ENCODE measurements at places on chromosomes 7 and 10. TPM values are rescaled to one million over a fixed set of nuclear protein-coding genes. Genes with fewer than 3 reads are reported as not detected.

GRCh38 chr7:87179180-87179579, 26.9 kb downstream of the DMTF1 start:
- no peak for DNase-seq

DNA sequence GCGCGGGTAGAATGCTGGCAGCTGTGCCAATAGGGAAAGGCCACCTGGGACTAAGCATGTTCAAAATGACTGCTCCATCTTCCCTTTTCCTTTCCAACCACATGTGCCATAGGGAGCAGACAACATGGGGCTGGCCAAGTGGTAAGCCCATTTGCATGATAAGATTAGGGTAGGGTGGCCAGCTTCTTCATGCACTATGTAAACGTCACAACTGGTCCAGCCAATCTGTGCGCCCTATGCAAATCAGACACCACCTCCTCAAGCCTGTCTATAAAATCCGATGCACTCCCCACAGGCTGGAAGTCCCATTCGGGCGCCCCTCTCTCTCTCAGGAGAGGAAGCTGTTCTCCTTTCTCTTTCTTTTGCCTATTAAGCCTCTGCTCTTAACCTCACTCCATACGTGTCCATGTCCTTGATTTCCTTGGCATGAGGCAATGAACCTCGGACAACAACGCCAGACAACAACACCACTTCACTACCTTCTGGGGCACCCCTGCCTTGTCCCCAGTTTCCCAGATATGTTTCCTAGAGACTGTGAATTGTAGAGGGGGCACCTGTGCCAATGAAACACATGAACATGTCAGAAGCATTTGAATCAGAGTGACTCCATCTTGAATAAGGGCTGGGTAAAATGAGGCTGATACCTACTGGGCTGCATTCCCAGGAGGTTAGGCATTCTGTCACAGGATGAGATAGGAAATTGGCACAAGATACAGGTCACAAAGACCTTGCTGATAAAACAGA, 19.1 kb upstream of the EXOC6 start:
- DNase-seq: no peak

NAT16 gene
- total RNA-seq: 0.15 TPM

- no peak for DNase-seq
Observed at GRCh38 chr7:30163231-30163894, 28.6 kb downstream of the MTURN start.

- no peak for DNase-seq
Observed at GRCh38 chr10:77574438-77574837, 63.2 kb downstream of the KCNMA1 start.

DNA sequence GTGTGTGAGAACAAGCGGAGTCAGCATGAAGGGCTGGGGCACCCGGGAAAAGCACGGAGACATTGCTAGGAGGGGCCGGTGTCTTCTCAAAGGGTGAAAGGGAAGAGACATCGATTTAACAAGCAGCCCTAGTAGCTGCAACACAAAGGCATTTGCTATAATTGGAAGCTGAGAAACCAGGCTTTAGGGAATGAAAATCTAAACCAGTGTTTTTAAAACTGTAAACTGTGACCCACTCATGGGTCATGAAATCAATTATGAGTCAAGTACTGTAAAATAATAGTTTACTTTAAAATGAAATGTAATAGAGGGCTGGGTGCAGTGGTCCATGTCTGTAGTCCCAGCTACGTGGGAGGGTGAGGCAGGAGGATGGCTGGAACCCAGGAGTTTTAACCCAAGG, 128.7 kb upstream of the RHEB start:
- no peak for DNase-seq

- DNase-seq: no peak
Observed at GRCh38 chr7:78130446-78131215, 332.1 kb downstream of the PHTF2 start.

DNA sequence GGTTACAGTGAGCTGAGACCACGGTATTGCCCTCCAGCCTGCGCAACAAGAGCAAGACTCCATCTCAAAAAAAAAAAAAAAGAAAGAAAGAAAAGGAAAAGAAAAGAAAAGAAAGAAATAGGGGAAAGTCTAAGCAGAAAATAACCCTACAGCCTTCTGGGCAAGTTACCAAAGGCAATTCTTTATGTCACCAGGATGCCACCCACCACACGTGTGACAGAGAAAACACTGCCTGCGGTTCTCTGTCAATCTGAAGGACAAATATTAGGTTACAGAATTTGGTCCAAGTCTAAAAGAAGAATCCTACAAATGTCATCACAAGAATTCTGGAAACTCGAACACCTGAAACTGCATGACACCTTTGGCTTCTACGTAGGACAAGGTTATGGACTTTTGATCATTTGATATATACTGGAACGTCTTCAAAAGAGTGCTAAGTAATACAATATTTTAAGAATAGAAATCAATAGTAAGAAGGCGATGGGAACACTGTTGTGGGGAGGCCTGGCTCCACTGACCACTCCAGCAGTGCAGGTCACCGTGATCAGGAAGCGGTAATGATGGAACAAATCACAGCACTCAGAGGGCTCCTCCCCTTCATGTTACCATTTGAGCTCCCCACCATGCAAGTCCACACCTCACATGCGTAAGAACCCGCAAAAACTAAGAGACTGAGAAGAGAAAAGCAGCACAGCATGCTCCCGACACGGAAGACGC, 75.8 kb downstream of the MAD1L1 start:
- no peak for DNase-seq

DNA sequence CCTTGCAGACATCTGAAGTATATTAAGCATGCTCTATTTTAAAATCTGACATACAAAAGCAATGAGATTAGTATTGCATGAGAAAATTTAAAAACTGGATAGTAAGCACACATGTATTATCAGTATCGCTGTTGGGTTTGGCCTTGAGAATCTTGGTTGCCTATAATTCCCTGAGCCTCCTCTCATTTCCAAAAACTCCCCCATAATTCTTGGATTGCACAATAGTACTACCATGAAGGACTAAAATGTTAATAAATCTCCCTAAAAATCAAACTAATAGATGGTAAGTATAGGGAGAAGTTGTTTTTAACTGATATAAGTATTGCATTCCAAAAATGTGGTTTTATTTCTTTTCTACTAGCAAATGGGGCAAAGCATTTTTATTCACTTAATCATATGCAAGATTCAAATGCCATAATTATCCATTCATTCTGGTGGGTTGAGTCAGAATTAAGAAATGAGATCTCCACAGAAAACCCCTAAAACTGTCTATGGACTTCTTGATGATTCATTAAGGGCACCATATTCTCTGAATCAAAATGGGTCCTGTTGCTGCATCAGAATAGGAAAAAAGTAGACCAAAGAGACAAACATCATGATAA, 10.3 kb upstream of the VIM start:
- DNase-seq: no peak

DNA sequence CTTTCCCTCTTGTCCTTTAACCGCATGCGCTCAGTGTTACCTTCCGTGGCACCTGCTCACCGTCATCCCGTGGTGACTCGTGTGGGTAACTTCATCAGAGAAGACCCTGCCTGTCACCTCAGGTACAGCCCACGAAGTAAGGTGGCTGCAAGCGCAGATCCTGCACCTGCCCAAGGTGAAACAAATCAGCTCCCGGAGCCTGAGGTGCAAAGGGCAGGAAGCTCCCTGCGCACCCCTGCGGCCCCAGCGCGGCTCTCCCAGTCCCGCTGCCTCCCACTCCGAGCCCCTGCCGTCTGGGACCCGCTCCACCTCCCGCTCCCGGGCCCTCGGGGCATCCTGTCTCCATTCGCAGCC, 110.9 kb upstream of the LANCL2 start:
- no peak for DNase-seq

TEX36 gene
- not detected for total RNA-seq

DNA sequence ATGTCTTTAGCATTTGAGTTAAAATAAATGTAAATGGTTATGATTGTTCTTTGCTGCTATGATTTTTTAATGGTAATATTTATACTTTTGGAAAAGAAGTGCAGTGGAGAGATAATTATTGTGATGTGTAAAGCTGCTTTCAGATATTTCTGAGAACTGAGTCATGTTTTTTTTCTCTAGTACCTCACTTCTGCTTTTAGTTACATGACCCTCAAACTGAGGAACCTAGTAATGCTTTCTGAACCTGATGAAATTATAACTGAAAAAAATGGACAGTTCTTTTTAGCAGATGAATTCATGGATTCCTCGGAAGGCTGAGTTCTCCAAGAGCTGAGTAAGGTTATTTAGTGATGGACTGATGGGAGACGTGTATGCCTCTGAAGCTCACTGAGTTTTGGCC, 167.8 kb downstream of the CDCA7L start:
- DNase-seq: no peak

DNA sequence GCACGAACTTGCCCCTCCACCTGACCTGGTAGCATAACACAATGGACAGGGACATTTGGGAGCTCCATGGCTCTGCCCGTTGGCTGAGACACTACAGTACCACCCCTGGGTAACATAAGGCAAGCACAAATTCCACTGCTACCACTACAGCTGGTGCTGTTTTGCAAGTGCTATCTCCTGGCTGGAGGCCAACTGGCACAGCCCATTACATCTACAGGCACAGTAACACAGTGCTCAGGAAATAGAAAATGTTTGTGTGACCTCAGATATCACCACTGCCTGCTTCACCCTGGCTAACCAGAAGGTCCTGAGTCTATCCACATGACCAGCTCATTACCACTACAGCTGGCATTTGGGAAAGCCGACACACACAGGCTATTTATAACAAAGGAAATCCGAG, 631.1 kb upstream of the MBL2 start:
- DNase-seq: no peak

DNA sequence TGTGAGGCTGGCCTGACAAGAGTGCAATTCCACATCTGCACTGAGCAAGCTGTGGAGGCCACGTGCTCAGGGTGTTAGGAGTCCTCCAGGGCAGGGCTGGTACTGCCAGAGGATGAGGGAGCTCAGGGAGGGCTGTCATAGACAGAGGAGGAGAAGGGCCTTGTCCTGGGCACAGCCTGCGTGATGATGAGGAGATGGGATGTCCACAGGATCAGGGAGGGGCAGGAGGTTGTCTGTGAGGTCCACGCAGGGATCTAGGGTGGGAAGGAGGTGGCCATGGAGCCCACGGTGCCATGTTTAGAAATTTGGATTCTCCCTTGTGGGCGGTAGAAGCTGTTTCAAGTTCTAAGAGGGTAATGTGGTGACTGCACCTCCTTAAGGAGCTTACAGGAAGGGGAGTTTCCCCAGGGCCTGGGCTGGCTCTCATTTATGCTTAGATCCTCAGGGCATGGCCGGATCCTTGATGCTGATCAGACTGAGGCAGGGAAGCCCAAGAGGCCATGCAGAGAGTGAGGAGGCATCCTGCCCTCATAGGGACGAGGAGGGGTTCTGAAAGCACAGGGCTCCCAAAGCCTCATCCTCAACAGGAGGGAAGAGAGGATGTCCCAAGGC, 30.3 kb downstream of the CHAT start:
- no peak for DNase-seq

PNLIP gene
- total RNA-seq: 1.5 TPM

GRCh38 chr7:48742079-48742798, 182.1 kb upstream of the CDC14C start:
- no peak for DNase-seq

DNA sequence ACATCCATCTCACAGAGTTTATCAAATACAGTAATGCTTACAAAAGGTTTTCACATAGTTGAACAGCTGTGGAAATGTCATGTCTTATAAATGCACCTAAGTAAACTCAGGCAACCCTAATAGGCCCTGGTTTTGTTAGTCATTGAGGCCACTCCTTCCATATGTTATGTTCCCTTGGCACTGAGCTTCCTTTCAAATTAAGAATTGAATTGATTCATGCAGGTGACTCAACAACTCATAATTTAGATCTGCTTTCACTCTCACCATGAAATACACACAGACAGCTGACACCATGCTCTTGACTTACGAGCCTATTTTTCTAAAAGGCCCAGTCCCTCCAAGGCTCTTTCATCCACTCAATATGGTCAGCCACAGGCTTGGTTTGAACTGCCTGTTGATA, 476.9 kb downstream of the KCNMA1 start:
- DNase-seq: peak; percentile 94

GRCh38 chr10:3241967-3242650, 69.5 kb upstream of the PITRM1 start:
- DNase-seq: no peak

PPP1R17 gene
- total RNA-seq: not detected

DNA sequence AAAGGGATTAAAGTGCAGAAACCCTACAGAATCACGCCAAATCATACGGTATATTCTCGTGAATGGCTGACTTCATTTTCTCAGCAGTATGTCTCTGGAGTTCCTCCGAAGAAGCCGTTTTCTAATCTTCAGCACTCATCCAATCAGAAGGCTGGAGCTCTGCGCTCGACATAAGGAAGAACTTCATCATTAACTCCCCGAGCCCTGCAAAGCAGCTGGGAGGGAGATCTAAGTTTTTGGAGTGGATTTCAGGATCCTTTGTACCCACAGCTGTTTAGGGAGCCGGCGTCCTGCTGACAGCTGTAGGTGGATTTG, 40.7 kb upstream of the SDK1 start:
- no peak for DNase-seq

DNA sequence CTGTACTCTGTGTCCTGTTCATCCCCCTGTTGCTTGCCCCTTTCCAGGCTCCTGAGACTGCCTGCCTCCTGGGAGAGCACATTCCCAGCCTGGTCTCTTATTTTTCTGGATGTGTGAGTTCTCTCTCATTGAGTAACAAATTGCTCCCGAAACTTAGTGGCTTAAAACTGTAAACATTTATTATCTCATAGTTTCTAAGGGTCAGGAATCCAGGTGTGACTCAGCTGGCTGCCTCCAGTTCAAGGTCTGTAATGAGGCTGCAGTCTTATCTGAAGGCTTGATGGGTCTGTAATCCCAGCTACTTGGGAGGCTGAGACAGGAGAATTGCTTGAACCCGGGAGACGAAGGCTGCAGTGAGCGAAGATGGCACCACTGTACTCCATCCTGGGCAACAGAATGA, 53.6 kb upstream of the PRR15 start:
- no peak for DNase-seq

GRCh38 chr7:106009503-106010226, 46.6 kb downstream of the CDHR3 start:
- peak; percentile 35 for DNase-seq

ACSM6 gene
- total RNA-seq: not detected

CHST3 gene
- 44.6 TPM for total RNA-seq

DNA sequence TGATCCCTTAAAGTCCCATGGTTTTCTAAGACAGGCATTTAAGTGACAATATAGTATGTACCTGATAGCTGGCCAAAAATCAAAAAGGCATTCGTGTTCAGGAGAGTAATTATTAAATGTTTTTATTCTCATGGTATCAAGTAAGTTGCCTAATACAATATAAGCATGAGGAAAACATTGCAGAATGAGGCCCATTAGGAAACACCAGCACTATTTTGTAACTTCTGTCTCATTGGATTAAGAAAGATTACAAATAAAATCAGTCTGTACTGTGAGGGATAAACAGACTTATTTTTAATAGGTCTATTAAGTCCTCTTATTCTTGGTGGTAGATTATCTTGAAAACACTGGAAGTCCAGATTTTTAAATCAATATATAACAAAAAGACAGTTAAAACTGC, 110.1 kb downstream of the SNX13 start:
- DNase-seq: no peak

LEP gene
- total RNA-seq: not detected

SLC26A3 gene
- total RNA-seq: 0.36 TPM

PLAC9 gene
- total RNA-seq: not detected

- DNase-seq: no peak
Observed at GRCh38 chr7:132475037-132475668, 101.1 kb downstream of the PLXNA4 start.
